ENCODE measurements at places on chromosomes 12 and 14. TPM values are rescaled to one million over a fixed set of nuclear protein-coding genes. Genes with fewer than 3 reads are reported as not detected.
A peak's percentile ranks its signal among the peaks of the same experiment; 100 is the strongest.

GRCh38 chr14:56744016-56744415, 66.3 kb downstream of the OTX2 start:
- no peak for DNase-seq

Gene NAV3
- total RNA-seq, result 70.5 TPM

- peak; percentile 54 for DNase-seq
These were observed 152.2 kb downstream of the PDE3A start for GRCh38 chr12:20520532-20520931.

- no peak for DNase-seq
These were observed 474 bp downstream of the KCNK10 start for GRCh38 chr14:88322504-88323085.

- DNase-seq, result no peak
These were observed 10.0 kb downstream of the VRTN start for GRCh38 chr14:74358176-74358829.

DNA sequence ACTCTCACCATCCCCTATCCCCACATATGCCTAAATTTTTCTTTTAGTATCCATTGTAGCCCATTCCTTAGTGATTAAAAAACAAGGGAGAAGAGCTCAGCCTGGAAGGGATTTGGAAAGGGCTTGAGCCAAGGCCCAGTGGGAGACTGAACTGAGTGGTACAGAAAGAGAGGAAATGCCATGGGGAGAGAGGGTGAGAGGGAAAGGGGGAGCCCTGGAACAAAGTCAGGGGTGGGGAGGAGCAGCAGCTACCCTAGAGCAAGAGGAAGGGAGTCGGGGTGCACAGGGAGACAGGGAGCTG, 2.6 kb upstream of the ATN1 start:
- no peak for DNase-seq

Gene CD69
- not detected for total RNA-seq

Gene MOK
- total RNA-seq, result 24.5 TPM

DNA sequence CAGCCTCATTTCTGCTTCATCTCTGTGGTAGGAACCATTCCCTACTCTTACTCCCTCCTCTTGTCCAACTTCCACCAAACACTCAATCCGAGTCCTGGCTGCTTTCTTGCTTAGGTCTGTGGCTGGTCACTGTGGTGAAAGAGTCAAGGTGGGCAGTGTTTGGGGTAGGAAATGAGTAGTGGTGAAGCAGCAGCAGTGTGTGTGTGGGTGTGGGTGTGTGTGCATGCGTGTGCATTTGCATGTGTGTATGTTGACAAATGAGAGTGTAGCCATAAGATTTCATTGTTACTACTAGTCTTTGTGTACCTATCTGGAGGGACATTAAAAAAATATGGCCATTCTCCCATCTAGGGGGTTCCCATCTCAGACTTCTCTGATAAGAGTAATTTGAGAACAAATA, 78.6 kb upstream of the SCN8A start:
- DNase-seq, result no peak

Gene FBRSL1
- 13.1 TPM for total RNA-seq

Gene GPRC5A
- total RNA-seq, result 0.42 TPM

Gene REP15
- total RNA-seq, result 2.8 TPM
